ENCODE measurements at places on chromosomes 3 and 15.

GRCh38 chr15:81311752-81312464, 12.0 kb downstream of the STARD5 start:
- no peak for DNase-seq

DNA sequence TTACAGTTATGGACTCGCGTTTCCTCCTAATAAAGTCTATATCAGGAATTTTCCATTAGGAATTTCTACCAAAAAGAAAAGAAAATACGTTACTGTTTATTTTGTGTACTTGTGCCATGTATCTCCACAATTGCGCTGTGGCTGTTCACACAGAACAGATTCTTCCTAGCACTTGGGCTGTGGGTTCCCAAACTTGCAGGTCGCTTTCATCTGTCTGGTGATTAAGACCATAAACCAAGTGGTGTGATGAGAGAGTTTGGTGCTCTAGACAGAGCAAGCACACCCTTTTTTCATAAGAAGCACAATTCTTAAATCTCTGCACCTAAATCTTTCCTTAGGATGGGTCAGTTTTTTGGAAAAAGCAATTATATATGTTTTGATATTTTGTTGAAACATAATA, 203.3 kb downstream of the TP63 start:
- no peak for DNase-seq

DNA sequence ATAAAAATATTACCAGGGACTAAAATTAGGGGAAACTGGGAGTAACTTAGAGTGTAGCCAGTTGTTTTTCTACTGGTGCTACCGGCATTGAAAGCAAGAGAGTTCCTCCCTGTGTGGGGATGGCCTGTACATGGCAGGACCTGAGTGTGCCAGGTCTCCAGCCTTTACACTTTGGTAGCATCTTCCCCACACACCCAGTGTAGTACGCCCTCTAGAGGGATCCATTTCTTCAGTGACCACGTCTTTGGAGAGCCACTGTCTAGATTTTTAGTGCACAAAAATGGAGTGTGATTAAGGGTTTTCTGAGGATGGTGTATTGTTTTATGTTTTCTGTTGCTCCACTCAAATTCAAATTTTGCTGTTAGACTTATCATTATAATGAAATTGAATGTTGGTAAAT, 507.0 kb upstream of the TPRG1 start:
- DNase-seq = no peak

GRCh38 chr15:63473999-63474809, 30.2 kb upstream of the USP3 start:
- DNase-seq = peak; percentile 49

DNA sequence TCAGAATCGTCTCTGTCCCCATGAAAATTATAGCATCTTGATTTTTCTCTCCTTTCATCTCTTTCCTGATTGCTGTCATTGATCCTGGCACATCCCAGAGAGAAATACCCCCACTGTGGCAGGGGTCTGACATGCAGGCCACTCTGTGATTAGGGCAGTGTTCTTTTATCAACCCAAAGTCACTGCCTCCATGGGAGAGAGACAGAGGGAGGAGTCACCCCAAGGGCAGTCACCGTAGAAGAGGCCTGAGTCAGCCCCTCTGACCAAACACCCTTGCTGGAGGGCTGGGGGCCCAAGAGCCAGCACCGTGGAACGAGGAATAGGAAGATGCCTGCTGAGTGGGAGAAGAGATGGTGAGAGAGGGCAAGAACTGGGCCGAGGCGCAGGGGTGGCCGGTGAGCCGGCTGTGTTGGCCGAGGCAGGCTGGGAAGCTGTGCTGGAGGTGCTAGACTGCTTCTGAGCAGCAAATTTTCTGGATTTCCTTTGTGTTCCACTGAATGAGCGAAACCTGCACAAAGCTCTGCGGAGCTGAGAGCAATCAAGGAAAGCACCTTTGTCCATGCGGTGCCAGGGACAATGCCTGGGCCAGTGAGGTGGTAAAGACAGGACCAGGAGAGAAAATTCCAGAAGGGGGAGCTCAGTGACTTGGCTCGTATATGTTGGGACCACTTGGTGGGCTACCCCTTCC, 103.8 kb downstream of the ADCY5 start:
- DNase-seq = no peak

DNA sequence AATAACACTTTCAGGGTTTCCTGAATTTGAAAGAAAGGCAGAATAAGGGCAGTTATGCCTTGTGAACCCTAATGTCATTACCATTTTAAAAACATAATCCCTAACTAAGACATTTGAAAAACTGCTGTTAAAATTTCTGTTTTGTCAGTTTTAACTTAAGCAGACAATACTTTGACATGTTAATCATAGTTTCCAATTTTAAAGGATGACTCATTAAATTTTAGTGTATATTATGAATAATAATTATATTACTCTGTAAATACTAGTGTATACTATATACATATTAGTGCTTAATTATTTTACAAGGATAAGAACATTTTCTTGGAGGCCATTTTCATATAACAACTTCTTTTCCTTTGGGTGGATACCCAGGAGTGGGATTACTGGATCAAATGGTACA, 553.1 kb upstream of the BCHE start:
- no peak for DNase-seq

- DNase-seq = no peak
Observed at GRCh38 chr3:76969471-76969870, 70.4 kb upstream of the ROBO2 start.

- DNase-seq = no peak
Observed at GRCh38 chr15:31508656-31509055, 182.0 kb downstream of the KLF13 start.

- no peak for DNase-seq
Observed at GRCh38 chr15:85780225-85780985, 14.3 kb downstream of the KLHL25 start.

GRCh38 chr3:114393367-114394072, 99.7 kb downstream of the TIGIT start:
- no peak for DNase-seq

GRCh38 chr15:60568301-60568742, 89.4 kb upstream of the ICE2 start:
- no peak for DNase-seq

GRCh38 chr3:103453152-103453551, 1018.3 kb downstream of the ZPLD1 start:
- no peak for DNase-seq

Data from stimulated activated CD4-positive, alpha-beta T cell treated with anti-CD3 and anti-CD28 coated beads, TNF-alpha, amount 100 ng/mL, for 24 hours (primary cell).